Left ventricle myocardium inferior (tissue), 1 donor: ENCODE measurements at places on chromosomes 12 and 14. TPM values are rescaled to one million over a fixed set of nuclear protein-coding genes. Genes with fewer than 3 reads are reported as not detected.

The PLEKHG3 gene
- 16.5 TPM for total RNA-seq

The PACS2 gene
- 64.0 TPM for total RNA-seq

GRCh38 chr14:68819260-68819691, 26.4 kb upstream of the ZFP36L1 start:
- no peak for DNase-seq
- H3K4me3 ChIP-seq = no peak overlapping the region
- peaks cover 30% of the 10 kb centered on the region for H3K4me1 ChIP-seq

- peak; percentile 83 for DNase-seq
- peaks cover 54% of the 10 kb centered on the region for H3K4me1 ChIP-seq
- peak overlapping the region; percentile 76 for H3K27ac ChIP-seq
Measured at GRCh38 chr14:74619672-74620131, 7.7 kb upstream of the LTBP2 start.

DNA sequence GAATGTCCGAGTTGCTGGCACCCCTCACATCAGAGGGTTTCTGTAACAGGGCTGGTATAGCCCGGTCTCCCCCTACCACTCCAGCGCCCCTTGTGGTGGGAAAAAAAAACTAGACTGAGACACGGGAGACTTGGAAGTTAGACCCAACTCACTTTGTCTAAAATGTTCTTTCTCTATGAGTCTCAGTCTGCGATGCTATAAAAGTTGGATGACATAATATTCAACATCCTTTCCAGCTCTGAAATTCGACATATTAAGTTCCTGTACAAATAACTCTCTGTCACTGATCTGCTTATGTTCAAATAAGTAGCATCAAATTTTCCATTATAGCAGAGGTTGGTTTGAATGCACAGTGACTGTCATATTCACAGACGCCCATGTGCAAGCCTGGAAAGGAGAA, 25.7 kb upstream of the TC2N start:
- no peak for DNase-seq
- peaks cover 49% of the 10 kb centered on the region for H3K4me1 ChIP-seq
- H3K36me3 ChIP-seq = no peaks in the 10 kb centered on the region
- peaks cover 24% of the 10 kb centered on the region for H3K27me3 ChIP-seq
- peak overlapping the region; percentile 72 for H3K27ac ChIP-seq

GRCh38 chr12:12265571-12266388, 1.1 kb downstream of the LRP6 start:
- H3K4me3 ChIP-seq = peak overlapping the region; percentile 89
- H3K36me3 ChIP-seq = no peaks in the 10 kb centered on the region
- H3K4me1 ChIP-seq = peaks cover 41% of the 10 kb centered on the region
- H3K27me3 ChIP-seq = no peaks in the 10 kb centered on the region
- H3K27ac ChIP-seq = peak overlapping the region; percentile 100

The MBIP gene
- 8.4 TPM for total RNA-seq

- H3K36me3 ChIP-seq = no peaks in the 10 kb centered on the region
- H3K4me1 ChIP-seq = no peaks in the 10 kb centered on the region
- no peak overlapping the region for H3K4me3 ChIP-seq
- no peaks in the 10 kb centered on the region for H3K27me3 ChIP-seq
- no peak overlapping the region for H3K27ac ChIP-seq
- DNase-seq = no peak
Measured at GRCh38 chr12:108906971-108907370, 27.1 kb downstream of the DAO start.

The SOX5 gene
- 2.9 TPM for total RNA-seq

GRCh38 chr14:103521951-103522563, 573 bp downstream of the CKB start:
- peak overlapping the region; percentile 89 for H3K27ac ChIP-seq
- peak overlapping the region; percentile 68 for H3K4me3 ChIP-seq
- peak; percentile 35 for DNase-seq
- no peaks in the 10 kb centered on the region for H3K27me3 ChIP-seq

The LTBP2 gene
- 26.5 TPM for total RNA-seq
